Dermis microvascular lymphatic vessel endothelial cell (primary cell): ENCODE measurements at places on chromosomes 2 and 18.

DNA sequence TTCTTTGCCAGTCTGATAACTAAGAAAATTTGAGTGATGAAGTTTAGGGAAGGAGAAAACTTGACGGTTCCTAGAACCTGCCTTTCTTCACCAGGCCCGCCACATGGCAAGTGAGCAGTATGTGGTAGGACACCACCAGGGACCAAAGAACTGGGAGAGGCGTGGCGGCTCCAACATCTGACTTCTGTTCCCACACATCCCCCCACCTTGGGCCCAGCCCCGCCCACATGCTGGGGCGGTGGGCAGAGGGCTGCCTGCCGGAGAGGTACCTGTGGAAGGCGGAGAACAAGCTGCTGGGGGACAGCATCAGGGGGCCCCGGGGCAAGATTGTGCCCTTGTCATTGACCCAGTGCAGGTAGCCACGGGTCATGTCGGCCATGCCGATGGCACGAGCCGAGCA is 75.0 kb downstream of the EMILIN2 start:
- no peak for DNase-seq

- no peak for DNase-seq
These were observed 143.2 kb downstream of the MEIS1 start for GRCh38 chr2:66578054-66578686.

DNA sequence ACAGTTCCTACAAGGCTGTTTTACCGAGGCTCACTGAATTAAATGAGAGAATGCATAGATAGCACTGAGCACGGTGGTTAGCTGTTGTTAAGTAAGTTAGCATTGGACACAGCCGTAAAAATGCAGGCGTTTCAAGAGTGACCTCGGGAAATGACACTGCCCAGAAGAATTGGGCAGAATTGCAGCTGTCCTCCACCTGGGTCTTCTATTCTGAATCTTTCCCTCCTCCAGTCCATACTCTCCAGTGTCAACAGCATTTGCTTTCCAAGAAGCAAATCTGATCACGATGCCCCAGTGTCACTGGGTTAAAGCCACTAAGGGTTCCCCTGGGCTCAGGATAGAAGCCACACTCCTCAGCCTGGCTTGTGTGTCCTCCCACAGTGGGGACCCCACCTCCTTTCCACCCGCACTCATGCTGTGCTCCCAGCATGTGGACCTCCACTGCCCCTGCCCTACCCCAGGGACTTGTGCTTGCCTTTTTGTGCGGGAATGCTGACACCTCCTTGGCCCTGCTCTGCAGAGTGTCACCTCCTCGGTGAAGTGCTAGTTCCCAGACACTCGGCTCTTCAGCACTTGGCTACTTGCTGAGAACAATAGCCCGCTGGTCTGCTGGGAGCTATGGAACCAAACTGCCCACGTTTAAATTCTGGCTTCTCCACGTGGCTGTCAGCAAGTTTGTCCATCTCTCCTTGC is 135.0 kb downstream of the ANTXR1 start:
- no peak for DNase-seq

DNA sequence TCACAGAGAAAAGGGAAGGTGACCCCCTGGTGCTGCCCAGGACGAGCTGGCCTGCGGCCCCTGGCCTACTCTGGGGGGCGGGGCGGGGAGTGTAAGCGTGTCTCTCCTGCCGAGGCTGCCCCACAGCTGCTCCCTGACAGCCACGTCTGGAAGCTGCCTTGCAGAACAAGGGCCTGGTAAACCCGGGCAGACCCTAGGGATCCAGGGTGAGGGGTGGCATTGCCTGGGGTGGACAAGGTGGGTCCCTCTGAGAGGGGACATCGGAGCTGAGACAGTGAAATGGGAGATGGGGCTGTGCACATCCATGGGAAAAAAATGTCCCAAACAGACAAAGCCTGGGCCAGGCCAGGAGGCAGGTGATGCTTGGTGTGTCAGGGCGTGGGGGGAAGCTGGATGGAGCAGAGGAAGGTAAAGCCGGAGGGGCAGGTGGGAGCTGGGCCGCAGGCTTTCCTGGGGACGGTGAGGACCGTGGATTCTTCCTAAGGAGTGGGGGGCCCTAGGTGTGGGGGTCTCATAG is 66.0 kb upstream of the HDAC4 start:
- no peak for DNase-seq

DNA sequence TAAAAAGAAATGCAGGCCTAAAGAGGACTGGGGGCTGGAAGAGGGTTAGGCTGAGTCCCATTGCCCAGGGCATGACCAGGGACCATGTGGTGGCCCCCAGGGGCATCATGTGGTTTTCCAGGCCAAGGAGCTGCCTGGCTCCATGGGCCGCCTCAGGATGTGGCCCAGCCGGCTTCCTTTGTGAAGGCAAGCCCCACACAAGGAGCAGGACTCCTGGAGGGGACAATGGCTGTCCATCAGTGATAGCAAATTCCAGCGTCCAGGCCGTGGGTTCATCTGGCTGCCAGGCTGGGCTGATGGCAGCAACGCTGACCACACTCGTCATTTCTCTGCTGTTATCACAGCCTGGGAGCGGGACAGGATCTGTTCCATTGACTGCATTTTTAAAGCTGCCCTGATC is 82.5 kb downstream of the GBX2 start:
- DNase-seq: no peak

DNA sequence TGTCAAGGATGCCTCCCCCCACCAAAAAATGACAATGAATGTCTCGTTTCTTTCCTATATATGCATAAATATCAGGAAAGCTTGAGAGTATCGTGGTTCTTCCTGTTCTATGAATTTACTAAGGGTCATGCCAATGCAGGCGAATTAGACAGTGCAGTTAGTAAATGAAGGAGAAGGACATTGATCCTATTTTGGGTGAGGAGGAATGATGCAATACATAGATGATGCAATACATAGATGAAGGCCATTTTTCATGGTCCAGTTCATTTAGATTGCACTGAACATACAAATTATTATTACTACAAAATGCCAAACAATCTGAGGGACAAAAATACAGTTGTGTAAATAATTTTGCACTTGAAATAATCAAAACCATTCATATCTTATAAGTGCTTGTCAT is 1265.0 kb downstream of the LRP1B start:
- DNase-seq: no peak

- no peak for DNase-seq
These were observed 35.0 kb downstream of the STAT4 start for GRCh38 chr2:191115804-191116203.

GRCh38 chr18:11676867-11677266 is 12.2 kb upstream of the GNAL start:
- no peak for DNase-seq

- DNase-seq: no peak
These were observed 6.2 kb upstream of the GPR155 start for GRCh38 chr2:174492963-174493431.

- peak; percentile 69 for DNase-seq
These were observed 28.1 kb downstream of the ARHGAP25 start for GRCh38 chr2:68762665-68763064.

GRCh38 chr2:188328419-188328818 is 36.7 kb downstream of the GULP1 start:
- no peak for DNase-seq

- peak; percentile 14 for DNase-seq
These were observed 53.1 kb downstream of the TTC27 start for GRCh38 chr2:32680942-32681341.

DNA sequence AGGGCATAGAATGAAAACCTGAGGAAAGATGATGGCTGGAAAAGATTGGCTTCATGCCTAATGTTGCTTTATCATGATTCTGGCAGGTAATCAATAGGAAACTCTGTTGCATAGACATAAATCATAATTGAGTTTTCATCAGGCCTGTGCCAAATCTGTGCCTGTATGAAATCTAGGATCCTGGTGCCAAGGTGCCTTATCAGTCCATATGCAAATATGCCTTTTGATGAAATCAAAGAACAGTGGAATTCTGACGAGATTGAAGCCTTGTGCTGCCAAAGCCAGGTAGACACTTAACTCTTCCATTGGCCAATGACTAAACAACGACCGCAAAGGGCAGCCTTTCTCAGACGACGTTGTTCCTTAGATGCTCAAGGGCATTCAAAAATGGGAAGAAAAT is 170.0 kb upstream of the CRIM1 start:
- DNase-seq: no peak

GRCh38 chr18:7456376-7456775 is 110.7 kb upstream of the PTPRM start:
- no peak for DNase-seq

DNA sequence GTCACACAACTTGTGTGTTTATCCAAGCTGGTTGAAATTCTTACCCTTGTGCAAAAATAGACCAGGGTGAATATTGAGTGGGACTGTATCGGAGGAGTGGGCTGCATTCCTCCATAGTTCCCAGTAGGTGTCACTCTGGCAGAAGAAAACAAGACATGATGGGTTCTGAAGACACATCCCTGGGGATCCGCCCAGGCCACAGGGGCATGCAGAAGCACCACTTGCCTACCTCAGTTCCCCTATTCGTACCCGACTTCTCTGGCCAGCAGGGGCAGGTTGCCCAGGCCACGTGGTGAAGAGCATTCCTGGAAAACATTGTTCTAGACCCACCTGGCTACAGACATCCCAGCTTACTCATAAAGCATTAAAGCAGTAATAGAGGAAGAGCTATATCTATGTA is 168.2 kb downstream of the FAM210A start:
- DNase-seq: peak; percentile 47

DNA sequence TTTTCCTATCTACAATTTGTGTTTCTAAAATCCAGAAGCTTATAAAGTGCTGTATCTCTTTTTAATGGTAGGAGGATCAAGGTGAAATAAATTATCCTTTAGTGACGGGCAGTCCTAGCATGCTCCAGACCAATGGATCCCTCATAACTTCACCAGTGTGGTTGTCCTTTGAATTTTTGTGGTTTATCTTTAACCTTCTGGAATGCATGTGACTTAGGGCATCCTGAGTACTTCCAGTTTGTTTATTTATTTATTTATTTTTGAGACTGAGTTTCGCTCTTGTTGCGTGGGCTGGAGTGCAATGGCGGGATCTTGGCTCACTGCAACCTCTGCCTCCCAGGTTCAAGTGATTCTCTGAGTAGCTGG is 40.4 kb downstream of the NUP35 start:
- DNase-seq: no peak

GRCh38 chr2:110677530-110678456 is at the start of gene BUB1:
Gene BUB1, minus strand, starts transcription at chr2:110678063. Its CDS starts 68 bp downstream, at chr2:110677995.
- peak; percentile 96 for DNase-seq

GRCh38 chr2:30763151-30763660 is 44.0 kb downstream of the CAPN13 start:
- no peak for DNase-seq

DNA sequence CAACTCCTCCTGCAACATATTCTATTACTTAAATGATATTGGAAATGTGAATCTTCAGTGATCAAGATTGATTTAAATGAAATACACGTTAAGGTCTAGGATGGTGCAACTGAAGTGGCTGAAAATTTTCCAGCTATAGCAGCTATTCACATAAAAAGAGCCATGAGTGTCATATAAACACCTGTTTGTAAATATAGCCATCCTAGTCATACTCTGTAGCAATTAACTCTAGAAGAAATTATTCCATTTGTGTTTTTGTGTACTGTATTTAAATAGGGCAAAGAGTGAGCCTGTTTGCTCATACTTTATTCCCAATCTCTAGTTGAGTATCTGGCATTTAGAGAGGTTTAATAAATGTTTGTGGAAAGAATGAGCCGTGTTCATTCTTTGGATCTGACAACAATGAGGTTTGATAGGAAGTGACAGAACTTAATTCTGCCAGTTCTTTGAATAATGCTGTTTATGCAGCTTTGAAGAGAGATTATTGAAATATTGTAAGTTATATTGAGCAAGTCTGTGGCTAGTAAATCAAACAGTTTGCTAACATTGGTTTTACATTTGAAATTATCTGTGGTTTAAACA is 49.7 kb downstream of the BABAM2 start:
- peak; percentile 68 for DNase-seq

DNA sequence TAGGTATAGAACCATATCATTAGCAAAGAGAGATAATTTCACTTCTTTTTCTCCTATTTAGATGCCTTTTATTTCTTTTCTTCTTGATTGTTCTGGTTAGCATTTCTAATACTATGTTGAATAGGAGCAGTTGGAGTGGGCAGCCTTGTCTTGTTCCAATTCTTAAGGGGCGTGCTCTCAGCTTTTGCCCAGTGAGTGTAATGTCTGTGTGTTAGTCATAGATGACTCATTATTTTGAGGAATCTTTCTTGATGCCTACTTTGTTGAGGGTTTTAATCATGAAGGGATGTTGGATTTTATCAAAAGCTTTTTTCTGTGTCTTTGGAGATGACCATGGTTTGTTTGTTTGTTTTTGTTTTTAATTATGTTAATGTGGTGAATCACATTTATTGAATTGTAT is 1453.1 kb upstream of the SLC39A10 start:
- DNase-seq: no peak

DNA sequence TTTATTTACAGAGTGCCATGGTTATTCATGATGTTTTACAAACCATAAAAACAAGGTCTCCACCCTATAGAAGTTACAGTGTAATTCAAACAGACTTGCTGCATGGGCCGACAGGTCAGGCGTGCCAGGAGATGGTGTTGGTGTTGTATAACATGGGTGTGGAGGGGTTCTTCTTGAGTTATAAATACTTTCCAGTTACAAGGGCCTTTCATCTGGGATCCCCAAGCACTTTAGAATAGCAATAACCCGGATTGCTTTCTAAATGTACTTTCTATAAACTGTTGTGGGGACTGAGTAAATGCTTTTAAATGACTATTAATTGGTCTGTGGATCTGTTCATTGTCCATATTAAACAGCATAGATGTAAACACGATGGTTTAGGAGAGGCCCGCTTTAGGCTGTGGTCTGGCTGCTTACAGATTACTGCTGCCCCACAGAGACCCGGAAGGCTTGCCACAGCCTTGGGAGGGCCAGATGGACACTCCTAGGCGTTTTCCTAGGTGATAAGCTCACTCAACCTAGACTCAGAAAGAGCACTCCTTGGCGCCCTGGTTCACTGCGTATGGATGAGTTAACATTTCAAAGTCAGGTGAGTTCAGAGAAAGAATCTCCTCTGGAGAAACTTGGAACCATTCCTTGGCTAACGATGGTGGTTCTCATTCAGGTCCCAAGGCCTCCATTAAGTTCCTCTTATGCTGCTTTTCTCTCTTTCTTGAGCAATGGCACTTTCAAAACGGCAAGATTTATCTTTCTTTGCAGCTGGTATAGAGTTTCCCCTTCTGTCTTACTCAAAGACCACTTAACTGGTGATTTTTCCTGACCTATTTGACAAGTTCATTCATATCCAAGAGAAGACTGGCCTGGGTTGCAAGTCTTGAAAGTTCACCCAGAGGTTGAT is 3.6 kb upstream of the KIAA2012 start:
- no peak for DNase-seq

GRCh38 chr2:116718451-116718850 is 1096.0 kb upstream of the DDX18 start:
- DNase-seq: peak; percentile 23

- no peak for DNase-seq
These were observed 102.7 kb downstream of the MIB1 start for GRCh38 chr18:21843341-21843740.

- DNase-seq: peak; percentile 91
These were observed 201.1 kb downstream of the SPP2 start for GRCh38 chr2:234251326-234252271.

DNA sequence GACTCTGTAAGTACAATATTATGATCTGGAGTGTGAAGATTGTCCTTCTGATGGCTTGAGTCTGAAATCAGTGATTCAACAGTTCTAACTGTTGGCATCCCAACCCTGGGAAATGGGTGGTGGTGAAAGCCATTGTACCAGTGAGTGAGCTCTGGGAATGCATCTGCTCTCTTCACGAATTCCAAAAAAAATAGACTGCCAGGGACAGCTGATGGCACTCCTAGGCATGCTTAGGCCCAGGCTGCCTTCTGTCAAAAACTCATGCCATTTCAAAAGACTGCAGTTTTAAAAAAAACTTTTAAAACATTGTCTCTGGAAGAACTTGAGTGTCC is 20.3 kb downstream of the OXER1 start:
- no peak for DNase-seq
